Subcutaneous preadipocyte (primary cell): ENCODE measurements at places on chromosomes 1 and 21. TPM values are rescaled to one million over a fixed set of nuclear protein-coding genes. Genes with fewer than 3 reads are reported as not detected.

The NR1I3 gene
- not detected in 2 replicates for total RNA-seq

The CACNA1S gene
- total RNA-seq: not detected in 2 replicates

The AJAP1 gene
- total RNA-seq: under 0.01 TPM in 2 replicates

The GJA8 gene
- total RNA-seq: not detected in 2 replicates

The BEND5 gene
- total RNA-seq: 0.20 and 1.1 TPM in 2 replicates

The URB2 gene
- total RNA-seq: 9.9 and 24.4 TPM in 2 replicates

The NES gene
- 23.9 and 59.2 TPM in 2 replicates for total RNA-seq

The ADORA1 gene
- total RNA-seq: 0.37 and 0.59 TPM in 2 replicates

The SELE gene
- not detected in 2 replicates for total RNA-seq

The MAST2 gene
- 21.3 and 31.1 TPM in 2 replicates for total RNA-seq

The RAP1A gene
- 12.1 and 14.3 TPM in 2 replicates for total RNA-seq

The SHISAL2A gene
- total RNA-seq: not detected in 2 replicates
